Activated CD4-positive, CD25-positive, alpha-beta regulatory T cell (primary cell): ENCODE measurements at places on chromosomes 2 and 18.

DNA sequence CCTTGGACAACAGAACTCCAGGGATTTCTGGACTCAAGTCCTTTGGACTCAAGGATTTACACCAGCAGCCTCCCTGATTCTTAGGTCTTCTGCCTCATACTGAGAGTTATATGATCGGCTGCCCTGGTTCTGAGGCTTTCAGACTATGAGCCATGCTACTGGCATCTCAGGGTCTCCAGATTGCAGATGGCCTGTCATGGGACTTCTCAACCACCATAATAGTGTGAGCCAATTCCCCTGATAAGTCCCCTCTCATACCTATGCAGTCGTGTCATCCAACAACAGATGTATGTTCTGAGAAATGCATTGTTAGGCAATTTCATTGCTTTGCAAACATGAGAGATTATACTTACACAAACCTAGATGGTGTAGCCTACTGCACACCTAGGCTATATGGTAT, 61.4 kb upstream of the MSTN start:
- no peak for DNase-seq

DNA sequence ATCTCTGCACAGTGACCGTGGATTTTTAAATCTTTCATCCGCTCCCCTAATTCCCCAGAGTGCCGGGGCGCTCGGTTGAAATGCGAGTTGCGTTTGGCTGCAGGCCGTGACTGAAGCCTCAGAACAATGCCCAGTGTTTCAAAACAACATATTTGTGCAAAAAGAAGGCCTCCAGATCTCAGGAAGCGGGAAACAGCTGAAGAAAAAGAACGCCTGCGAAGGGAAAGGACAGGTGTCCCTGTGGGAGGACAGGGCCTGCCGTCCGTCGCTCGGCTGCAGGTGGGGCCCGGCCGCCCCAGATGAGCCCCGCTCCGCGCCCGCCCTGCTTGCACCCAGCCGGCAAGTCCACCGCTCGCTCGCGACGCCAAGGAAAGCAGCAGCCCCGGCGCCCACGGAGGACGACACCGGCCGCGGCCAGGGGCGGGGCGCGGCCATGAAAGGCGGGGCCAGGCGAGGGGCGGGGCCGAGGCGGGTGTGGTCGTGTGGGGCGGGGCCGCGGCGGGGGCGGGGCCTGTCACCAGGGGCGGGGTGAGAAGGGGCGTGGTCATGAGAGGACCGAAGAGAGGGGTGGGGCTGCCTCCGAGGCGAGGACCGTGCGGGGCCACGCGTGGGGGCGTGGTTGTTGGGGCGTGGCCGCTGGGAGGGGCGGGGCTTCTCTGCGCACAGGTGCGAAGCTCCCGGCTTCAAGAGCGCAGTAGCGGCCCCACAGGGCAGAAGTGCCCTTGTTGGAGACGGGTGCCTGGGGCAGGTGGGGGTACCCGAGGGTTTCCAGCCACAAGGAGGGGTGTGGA, 17.6 kb upstream of the BOK start:
- DNase-seq, result peak; percentile 38

DNA sequence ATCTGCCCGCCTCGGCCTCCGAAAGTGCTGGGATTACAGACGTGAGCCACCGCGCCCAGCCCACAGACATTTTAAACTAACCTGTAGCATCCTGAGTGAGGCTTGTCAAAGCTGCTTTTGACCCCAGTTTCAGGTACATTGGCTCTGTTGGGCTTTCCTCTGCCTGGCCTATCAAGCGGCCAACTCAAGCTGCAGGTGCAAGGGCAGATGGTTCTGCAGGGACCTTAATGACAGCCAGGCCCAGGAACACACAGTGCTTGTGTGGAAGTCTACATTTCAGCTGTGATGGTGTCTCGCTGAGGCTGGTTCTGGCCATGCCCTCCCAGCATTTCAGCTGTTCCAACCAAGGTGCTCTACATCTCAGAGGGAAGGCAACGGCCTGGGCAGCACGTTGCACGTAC, 18.4 kb downstream of the INPP4A start:
- no peak for DNase-seq

- DNase-seq, result no peak
These were observed 18.9 kb upstream of the ST3GAL5 start for GRCh38 chr2:85907671-85908157.

DNA sequence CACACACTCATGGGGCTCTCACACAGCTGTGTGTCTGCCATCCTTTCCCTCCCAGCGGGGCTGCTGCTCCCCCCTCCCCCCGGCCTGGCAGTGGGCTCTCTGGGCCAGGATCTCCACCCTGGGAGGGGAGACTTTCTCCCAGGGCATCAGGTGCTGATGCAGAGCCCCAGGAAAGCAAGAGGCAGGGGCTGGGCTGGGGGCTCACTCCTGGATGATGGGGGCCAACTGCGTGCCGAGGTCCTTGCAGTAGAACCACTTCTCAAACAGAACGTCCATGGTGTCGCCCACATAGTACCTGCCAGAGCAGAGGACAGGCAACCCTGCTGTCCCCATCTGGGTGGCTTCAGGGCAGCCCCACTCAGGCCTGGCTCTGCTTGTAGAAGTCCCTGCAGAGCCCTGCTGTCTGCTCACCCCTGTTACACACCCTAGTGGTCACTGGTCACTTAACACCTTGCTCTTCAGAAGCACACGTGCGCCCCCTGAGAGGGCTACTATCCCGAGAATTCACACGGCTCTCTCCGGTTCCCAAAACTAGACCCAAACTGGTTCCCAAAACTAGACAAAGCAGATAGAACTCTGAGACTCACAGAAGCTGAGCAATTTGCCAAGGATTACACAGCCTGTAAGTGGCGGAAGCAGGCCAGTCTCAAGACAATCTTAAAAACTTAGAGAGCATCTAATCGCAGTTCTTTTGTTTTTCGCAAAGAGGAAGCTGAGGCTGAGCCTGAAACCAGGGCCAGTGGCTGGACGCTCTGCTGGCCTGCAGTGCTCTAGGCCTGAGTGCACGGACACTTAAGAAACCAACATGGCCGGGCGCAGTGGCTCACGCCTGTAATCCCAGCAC, 6.6 kb upstream of the OXER1 start:
- DNase-seq, result no peak

GRCh38 chr2:95359501-95359930, 43.0 kb upstream of the FAHD2A start:
- no peak for DNase-seq

- no peak for DNase-seq
These were observed 17.2 kb downstream of the INPP1 start for GRCh38 chr2:190360561-190360960.

DNA sequence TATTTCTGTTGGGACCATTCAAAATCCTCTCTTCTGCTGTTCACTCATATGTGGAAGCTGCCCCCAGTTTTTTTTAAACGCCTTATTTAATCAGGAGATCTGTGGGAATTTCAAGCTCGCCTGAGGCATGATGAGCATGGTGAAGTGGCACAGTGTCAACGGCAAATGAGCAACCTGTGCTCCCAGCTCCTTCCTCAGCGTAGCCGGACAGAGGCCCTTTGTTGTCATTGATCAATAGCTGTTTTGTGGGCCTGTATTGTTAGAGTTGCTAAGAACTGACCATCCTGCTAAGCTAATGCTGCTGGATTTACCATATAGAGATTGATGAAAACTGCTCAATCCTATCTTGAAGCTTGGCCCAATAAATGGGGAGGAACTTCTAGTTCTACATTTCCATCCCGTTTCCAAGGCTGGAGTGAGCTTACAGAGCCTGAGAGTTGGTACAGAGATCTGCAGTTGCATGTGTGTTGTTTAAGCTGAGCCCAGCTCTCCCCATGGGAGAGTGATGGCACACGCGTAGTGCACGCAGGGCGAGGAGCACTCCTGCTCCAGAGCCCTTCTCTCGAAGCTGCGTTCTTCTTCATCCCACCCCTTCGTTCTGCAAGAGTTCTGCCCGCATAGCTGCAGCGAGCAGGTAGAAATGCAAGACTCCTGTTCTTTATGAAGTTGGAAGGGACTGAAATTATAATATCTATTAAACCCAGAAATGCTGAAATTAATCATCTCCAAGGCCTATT, 108.8 kb downstream of the RTN4 start:
- DNase-seq, result no peak

DNA sequence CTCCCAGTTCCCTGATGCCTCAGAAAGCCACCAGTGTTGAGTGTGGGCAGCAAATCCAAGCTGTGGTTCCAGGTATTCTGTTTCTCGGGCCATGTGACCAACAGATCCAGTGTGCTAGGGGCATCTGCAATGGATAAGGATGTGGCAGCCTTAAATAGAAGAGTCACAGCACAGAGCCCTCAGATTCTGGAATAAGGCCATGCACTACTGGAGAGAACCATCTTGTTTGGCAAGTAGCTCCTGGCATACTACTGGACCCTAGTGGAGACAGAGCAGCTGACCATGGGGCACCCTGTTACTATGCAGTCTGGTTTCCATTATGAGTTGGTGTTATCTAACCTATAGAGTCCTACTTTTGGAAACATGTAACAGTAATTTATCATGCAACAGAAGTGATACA, 53.3 kb upstream of the ZBTB7C start:
- DNase-seq, result no peak

DNA sequence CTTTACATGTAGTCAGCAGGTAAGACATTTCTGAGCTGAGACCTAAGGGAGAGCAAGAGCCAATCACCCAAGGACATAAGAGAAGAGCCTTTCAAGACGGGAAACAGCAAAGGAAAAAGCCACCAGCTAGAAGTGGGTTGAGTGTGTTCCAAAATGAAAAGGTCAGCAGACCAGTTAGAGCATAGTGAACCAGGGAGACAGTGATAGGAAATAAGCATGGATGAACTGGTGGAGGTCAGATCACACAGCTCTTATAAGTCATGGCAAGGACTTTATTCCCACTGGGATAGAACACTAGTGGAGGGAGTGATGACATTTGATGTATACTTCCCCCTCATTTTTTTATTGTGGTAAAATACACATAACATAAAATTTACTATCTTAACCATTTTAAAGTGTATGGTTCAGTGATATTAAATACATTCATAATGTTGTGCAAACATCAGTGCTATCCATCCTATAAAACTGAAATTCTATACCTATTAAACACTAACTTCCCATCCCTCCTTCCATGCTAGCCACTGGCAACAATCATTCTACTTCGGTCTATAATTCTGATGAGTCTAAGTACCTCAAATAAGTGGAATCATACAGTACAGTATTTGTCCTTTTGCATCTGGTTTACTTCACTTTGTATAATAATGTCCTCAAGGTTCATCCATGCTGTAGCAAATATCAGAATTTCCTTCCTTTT, 155.8 kb upstream of the WDSUB1 start:
- no peak for DNase-seq

DNA sequence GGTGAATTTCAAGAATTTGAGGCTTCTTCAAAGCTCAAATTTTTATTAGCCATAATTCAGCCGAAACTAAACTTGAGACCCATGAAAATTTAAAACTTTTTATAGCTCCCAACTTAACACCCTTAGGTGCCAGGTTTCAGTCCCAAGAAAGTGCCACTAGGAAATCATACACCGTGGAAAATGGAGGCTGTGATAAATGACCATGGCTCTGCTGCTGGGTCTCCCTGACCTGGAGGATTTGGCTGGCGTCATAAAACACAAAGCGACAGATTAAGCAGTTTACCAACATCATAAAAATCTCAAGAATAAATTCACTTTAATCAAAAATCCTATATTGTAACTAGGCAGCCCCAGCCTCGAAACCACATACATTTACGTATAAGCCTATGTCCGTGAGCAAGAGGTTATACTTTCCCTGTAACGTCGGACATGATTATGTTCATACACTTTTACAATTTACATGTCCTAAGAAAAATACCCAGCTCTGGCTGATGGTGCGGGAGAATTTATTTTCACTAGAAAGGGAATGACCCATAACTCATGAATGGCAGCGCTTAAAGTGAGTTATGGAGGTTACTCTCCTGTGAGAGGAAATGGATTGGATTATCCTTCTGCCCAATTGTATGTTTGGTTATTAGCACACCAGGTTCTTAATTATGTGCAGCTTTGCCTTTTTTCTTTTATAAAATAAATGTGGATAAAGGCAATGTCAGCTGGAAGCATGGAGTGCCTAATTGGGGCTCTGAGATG, 329.4 kb downstream of the AGPS start:
- no peak for DNase-seq

DNA sequence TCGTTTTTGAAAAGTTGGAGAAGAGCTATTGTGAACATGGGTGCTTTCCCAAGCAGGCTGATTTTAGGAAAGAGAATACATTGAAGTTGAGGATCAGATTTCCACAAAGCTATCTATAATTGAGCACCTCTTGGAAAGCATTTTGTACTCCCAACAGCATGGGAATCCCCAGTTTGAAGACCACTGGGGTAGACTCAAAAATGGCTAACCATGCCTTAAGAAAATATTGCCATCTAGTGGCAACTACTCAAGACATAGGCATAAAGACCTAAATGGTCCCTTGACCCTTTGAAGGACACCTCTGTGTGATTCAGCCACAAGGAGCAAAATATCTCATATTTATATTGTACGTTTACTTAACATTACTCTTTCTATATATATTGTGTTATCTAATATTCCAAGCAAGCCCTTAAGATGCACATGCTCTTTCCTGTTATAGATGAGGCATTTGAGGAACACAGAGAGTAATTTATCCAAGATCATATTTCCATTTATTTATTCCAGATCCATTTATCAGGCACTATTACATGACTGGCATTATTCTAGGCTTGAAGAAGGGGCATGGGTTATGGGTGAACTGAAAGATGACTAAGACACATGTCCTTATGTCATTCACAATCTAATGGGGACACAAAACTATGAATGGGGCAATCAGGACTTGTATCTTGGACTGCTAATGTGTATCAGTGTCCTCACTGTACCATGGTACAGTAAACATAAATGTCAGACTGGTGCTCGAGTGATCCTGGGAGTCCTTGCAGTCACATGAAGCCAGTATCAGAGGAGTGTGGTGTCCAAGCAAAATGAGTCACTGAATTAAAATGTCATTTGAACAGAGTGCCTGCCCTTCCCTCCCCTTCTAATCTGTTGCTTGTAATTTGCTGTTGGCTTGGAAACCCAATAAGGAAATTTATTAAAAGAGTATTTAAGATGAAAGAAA, 121.0 kb upstream of the XPO1 start:
- DNase-seq, result no peak

DNA sequence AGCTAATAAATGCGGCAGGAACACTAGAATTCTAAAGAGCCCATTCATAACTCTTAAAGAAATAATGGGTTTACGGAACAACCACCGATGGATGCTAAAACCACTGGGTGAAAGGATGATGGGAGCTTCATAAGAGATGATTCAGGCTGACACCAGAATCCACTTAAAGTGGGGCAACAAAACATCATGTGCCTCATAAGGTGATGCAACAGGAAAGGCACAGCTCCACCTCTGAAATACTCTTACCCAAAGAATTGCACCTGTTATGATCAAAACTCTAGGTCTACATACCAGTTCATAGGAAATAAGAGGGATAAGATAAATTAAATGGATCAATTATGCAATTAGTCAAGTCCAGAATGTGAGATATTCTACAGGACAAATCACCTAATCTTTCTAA, 131.4 kb downstream of the DHRS9 start:
- no peak for DNase-seq
